NCI-H2171 (cell line): ENCODE measurements at places on chromosomes 5 and 9.

DNA sequence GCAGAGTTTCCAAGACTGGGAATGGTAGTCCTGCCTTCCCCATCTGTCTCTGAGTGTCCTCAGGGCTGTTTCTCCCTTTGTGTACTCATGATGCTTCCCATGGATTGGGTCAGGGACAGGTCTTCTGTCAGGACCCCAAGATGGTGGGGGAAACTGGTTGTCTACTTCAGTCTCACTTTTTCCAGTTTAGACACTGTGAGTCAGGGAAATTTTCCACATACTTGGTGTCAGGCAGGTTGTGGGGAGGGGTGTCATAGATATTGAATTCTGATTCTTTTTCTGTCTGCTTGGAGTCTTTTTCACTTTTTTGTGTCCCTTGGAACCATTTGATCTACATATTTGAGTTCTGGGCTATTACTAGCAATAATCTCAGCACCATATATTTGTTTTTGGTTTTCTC lies 10.3 kb downstream of the POLK start:
- no peak for DNase-seq

- no peak for DNase-seq
Observed at GRCh38 chr9:136799079-136799853, 3.1 kb downstream of the CCDC183 start.

- DNase-seq = no peak
Observed at GRCh38 chr9:35481347-35481975, 8.4 kb upstream of the RUSC2 start.

DNA sequence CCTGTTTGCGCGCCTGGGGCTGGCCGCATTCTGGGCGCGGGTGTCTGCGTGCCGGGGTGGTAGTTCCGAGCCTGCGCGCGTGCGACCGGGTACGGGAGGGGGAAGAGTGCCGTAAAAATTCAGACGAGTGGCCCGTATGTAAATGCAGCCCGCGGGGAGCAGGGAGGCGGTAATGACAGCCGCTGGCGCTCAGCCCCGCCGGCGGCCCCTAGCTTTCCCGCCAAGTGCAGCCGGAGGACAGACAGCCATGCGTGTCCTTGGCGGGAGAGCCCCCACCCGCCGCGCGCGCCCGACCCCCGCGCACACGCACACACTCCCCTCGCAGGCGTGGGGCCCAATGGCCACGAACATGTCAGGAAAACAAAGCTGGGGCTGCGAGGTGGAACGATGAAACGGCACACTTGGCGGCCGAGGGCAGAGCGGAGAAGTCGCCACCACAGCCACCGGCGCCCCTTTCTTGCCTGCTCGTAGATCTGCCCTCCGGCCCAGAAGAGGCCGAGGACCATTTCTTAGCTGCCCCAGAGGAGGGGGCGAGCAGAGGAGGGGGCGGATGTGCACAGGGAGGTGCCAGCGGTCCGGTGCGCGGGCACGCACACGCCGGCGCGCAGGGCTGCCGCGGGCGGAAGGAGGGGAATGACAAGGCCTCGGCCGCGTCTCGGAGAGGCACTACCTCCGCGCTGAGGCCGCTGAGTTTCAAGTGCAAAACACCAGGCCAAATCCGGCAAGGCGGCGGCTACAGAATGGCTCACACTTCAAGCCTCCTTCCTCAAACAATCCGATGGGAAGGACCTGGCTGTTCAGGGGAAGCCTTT lies 208.4 kb downstream of the MEF2C start:
- DNase-seq = peak; percentile 45
